ENCODE measurements at places on chromosomes 5 and 9.

DNA sequence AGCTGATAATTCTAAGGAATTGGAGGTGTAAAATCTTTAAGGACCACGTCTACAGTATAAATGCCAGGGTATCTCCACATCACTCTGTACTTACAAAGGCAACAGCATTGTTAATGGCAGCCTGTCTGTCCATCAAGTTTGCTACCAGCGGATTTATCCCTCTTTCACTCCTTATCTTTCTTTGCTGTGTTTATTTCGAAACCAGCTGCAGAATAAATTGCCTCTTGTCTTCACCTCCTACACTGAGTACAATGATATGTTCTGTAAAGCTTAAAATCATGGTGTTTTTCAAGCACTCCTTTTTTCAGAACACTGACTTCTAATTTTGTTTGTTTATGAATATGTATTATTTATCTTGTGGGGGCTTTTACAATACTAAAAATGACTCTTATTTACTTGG is 1088.1 kb downstream of the NR2F1-AS1 start:
- no peak for DNase-seq

GRCh38 chr9:73847536-73847935 is 649.6 kb upstream of the RORB start:
- DNase-seq: no peak

DNA sequence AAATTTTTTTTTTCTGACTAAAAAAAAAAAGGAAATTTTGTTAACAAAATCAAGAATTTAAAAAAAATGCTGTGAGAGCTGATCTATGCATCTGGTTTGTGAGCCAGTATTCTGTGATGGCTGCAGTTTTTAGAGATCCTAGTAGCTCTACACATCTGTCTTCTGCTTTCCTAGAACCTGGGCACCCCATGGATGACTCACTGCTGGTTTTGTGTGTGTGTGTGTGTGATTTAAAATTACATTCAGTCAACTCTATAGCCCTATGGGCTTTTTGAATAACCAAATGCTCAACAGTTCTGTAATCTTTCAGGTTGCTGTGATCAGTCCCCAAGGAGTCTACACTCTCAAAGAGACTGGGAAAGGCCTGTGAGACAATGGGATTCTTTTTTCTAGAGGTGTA is 2.5 kb upstream of the PSMD5 start:
- no peak for DNase-seq

DNA sequence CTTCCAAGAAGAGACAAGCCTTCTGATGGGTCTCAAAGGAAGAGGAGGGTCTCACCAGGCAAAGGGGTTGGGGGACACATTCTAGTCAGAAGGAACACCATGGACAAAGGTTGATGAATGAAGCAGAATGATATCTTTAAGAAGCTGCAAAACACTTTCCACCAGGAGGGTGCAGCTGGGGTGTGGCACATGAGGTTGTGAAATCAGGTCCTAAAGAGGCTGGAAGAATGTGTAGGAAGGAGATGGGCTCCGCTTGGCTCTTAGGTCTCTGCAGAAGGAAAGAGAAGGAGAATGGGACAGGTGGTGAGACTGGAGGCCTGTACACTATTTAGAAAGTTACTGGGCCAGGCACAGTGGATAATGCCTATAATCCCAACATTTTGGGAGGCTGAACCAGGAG is 328.6 kb downstream of the PDE4D start:
- no peak for DNase-seq

GRCh38 chr9:36276781-36277181 is 18.5 kb upstream of the GNE start:
- DNase-seq: no peak

DNA sequence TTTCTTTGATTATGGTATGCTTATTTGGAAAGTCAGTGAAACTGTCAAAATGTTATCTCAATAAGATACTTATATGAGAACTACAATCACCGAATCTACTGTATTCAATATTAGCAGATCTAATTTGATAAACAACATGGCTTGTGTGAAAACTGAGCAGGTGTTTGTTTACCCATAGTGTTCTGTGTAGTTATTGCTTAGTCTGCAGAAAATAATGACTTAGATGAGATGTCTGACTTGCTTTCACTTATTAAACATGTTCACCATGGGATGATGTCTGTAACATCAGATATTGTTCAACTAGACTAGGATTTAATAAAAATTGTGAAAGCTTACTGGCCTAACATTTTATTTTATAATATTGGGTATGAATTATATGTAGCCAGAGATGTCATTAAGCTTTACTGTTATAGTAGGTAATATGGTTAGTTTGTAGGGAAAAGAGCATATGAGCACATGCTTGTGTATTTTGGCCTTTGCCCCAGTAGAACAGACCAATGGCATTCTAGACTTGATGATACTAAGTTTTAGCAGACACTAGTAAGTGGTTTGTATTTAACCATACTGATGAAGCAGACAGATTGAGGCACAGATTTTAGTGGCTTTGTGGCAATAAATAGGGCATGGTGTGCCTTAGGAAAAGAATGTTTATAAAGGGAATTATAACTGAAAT is 16.4 kb downstream of the SUB1 start:
- DNase-seq: no peak

DNA sequence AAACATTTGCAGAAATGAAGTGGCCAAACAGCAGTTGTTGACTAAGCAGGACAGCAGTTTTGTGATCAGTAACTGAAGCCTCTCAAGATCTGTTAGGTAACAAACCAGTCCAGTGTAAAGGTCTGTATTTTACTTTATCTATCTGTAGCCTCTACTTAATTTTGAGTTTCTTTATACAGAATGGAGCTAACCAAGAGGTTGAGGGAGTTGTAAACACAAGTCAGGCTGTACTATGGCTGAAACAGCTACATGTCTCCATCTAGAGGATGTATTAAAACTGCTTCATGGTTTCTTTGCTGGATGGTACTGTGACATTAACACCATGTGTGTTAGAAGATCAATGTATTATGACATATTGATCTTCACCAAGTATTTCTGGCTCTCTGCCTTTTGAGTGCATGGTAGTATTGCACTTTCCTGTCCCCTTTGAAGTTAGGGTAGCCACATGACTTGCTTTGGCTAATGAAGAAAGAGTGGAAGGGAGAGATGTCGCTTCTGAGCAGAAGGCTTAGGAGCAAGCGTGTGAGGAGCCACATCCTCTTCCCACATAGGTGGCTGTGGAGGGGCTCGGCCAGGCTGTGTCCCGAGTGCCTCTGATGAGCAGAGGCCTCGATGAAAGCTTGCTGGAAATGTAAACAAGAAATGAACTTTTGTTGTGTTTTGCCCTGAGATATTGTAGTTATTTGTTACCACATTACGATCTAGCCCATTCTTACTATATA is 105.6 kb upstream of the PCA3 start:
- DNase-seq: no peak

GRCh38 chr5:5044247-5044840 is 95.8 kb upstream of the ADAMTS16 start:
- no peak for DNase-seq

- no peak for DNase-seq
Measured at GRCh38 chr5:153513156-153513555, 22.7 kb downstream of the GRIA1 start.

GRCh38 chr5:102222772-102223171 is 73.3 kb downstream of the SLCO4C1 start:
- no peak for DNase-seq

- no peak for DNase-seq
Measured at GRCh38 chr5:112390327-112390726, 28.8 kb downstream of the EPB41L4A start.

DNA sequence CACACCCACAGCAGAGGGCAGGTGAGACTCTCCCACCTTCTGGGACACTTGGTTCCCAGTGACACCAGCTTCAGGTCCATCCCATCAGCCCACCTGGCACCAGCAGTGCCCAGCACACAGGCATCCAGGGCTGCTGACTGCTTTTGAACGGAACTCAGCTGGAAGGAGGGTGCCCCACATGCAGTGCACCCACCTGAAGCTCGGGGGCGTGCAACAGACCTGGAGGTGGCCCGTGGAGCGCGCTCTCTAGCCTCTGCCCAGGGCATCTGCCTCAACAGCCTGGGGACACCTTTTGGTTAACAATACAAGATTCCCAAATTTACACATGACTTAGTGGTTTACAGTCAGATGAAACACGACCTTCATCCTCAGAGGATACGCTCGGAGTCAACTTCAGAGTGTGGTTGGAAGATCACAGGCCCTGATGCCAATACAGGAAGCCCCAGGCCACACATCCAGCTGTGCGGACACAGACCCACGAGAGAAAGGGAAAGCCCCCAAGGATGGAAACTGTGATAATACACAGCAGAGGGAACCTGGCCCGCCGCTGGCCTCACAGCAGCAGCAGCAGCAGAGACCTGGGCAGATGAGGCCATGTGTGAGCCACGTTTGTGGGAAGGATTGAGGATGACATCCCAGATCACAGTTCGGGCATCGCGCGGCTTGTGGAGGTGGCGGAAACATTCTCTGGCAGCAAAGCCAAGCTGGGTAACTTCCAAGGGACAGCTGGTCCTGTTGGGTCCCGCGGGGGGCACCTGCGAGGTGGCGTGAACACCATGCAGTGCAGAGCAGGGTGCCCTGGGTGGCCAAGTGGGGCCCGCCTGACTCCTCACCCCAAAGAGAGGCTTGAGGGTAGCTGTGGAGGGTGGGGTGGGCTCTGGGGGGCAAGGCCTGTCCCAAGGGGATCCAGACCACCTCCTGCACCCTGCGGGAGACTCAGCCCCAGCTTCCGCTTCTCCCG is 64.0 kb downstream of the SECISBP2 start:
- no peak for DNase-seq

- no peak for DNase-seq
Measured at GRCh38 chr9:17613758-17614157, 34.9 kb downstream of the SH3GL2 start.

DNA sequence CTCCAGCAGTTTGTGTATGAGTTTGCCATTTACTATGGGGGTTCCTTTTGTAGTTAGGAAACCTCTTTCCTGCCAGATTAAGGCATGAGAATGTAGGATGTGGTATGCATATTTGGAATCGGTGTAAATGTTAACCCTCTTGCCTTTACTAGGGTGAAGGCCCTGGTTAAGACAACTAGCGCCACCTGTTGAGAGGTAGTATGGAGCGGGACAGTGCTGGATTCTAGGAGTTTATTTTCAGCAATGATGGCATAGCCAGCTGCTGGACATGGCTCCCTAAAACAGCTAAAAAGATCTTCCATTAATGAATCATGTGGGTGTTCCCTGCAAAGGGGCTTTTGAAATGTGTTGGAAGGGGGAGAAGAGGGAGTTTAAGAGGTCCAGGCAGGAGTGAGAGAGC is 30.7 kb upstream of the GPX3 start:
- no peak for DNase-seq

- no peak for DNase-seq
Measured at GRCh38 chr5:133697536-133698258, 85.4 kb upstream of the FSTL4 start.

GRCh38 chr5:112640546-112640945 is 97.1 kb upstream of the APC start:
- no peak for DNase-seq

DNA sequence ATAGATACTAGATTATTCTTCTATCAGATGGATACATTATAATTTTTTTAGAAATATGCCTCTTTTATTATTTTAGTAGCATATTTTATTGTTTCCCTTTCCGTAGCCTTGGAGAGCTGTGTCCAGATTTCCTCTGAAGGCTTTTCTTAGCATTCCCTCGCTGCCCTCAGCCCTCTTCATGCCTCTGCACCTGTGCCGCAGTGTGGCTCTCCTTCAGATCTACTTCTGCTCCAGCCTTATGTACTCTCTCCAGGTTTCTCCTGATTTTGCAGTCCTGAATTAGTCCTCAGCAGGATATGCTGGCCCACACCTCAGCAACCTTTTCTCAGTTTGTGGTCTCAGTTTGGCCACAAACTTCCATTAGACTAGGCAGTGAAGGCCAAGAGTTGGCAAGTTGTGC is 1052.0 kb downstream of the TAF11L14 start:
- DNase-seq: no peak

- DNase-seq: no peak
Measured at GRCh38 chr9:12640016-12640587, 53.1 kb upstream of the TYRP1 start.

DNA sequence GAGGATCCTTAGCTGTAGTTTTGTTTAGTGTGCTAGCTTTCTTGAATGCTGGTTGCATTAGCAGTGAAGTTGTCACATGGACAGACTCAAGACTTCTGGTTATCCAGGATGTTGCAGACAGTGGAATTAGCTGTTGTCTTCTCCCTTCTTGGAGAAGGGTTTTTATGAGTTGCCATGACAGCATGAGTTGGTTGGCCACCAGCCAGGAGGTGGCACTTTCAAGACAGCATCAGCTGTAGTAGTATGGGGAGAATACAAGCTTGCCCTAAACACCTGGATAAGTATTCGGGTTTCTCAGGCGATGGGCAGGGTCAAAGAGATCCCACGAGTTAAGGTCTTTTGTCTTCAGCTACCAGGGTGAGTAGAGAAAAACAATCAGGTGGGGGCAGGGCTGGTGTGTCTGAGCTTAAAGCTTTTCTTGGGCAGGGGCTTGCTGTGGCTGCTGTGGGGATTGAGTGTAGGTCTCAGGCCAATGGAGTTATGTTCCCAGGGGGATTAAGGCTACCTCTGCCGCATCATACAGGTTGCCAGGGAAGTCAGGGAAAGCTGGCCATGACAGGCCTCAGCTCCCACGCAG is 7.7 kb upstream of the C5orf47 start:
- DNase-seq: no peak

GRCh38 chr9:94031380-94031779 is 52.9 kb upstream of the PTPDC1 start:
- DNase-seq: no peak

DNA sequence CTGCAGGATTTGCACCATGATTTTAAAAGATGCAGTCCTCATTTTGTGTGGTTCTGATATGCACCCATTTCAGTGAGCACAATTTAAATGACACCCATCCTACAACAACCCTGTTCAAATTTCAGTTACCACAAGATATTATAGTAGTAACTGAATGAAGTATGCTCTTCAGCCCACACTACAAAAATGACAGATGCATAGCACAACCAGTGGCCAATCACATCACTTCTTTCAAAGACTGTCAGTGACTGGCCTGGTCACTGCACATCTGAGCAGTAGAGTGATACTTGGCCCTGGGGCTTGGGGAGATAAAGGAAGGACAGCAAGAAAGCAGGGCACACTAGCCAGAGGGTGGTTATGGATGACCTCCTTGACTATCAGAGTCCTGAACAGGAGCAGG is 19.8 kb upstream of the IFNK start:
- DNase-seq: no peak

Measured in stimulated activated CD8-positive, alpha-beta memory T cell treated with anti-CD3 and anti-CD28 coated beads, Interleukin-4, amount 100 ng/mL, for 1 hour (primary cell).